Ovary (tissue), 10 donors: ENCODE measurements at places on chromosomes 1 and 21. TPM values are rescaled to one million over a fixed set of nuclear protein-coding genes. Genes with fewer than 3 reads are reported as not detected.

DNA sequence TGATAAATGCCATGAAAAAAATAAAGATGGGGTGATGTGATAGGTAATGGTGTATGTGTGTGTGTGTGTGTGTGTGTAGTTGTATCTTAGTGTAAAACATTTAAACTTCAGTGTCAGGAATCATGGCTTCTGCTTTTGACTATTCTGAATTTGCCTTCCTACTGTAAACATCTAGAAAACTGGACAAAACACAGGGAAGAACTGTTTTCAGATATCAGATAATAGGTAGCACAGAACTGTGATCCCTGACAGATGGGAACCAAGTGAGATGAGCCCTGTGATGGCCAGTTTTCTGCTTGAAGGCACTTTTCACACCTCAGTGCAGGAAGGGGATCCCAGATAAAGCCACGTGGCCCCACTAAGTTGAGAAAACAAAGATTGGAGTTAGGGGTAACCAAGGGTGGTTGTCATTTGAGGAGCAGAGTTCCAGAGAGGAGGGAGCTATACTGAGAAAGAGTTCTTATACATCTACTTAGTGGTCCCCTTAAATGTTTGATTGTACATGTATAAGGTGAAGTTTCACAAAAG, 17.3 kb downstream of the DYRK1A start:
- DNase-seq: no peak

- DNase-seq: peak; percentile 58
Observed at GRCh38 chr1:234486858-234487840, 8.2 kb upstream of the TARBP1 start.

Gene KRTAP12-4
- not detected for total RNA-seq

Gene CNR2
- not detected for total RNA-seq

GRCh38 chr1:116092752-116093489, 18.3 kb upstream of the MAB21L3 start:
- DNase-seq: no peak

Gene SPOCD1
- 0.57 TPM for total RNA-seq

- no peak for DNase-seq
Observed at GRCh38 chr1:85838238-85838637, 130.0 kb upstream of the ZNHIT6 start.

- no peak for DNase-seq
Observed at GRCh38 chr1:70672442-70672888, 261.4 kb downstream of the CTH start.

Gene ZFYVE9
- total RNA-seq: 40.8 TPM
